Pulmonary artery endothelial cell (primary cell): ENCODE measurements at places on chromosomes 13 and 19.

DNA sequence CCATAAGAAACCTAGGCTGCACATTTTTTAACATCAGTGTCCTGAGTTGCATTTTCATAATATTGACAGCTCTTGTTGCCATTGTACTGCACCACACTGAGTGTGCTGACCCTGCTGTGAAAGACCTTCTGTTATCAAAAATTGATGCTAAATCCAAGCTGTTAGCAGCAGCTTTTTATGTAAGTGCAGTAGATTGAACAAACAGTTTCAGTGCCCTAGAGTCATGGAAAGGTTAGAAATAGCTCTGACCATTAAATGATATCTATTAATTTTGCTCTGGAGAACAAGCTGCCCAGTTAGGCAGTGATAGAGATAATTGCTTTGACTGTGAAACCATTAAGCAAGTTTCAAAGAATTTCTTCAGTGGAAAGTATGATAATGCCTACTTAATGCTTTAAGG is 1289.2 kb upstream of the PCDH20 start:
- DNase-seq = no peak

DNA sequence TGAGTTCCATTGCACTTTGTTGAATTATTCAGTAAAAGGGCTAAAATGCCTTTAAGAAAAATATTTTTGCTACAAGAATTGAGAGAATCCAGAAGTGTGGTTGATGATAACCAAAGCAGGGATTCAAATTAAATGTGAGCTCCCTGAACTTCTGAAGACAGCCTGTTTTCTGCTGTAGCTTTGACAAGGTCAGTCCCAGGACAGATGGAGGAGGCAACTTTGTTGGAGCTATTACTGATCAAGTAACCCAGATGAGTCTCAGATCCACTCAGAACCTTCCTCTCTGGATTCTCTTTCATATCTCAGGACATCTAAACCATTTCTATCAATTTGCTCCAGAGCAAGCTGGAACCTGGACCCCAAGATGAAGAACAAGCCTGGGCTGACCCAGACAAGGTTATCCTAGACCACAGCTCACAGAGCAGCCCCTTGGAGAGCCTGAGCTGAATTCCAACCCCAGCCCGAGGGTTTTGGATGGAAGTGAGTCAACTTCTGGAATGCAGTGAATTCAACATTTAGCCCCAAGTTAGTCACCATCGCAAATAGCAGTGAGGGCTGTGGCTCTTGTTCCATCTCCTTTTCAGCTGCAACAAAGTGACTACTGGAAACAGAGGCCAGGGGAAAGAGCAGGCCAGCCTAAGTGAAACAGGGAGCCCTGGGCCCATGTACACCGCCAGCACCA is 137.8 kb upstream of the TSC22D1 start:
- peak; percentile 77 for DNase-seq

DNA sequence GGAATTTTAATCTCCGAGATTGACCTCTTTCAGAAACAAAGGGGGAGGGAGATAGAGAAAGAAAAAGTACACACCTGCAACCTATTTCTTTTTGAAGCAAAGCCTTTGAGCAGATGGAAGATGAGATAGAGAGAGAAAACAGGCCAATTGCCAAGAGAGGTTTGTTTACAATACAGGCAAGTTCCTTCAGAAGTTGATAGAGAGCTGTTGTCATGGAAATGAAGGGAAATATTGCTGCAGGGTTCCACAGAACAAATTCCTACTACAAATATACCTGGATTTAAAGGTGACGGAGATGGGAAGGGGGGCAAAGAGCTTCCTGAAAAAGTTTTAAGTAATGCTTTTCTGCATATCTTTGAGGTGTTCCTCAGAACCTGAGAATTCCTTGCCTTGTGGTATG is 388.4 kb downstream of the NDFIP2 start:
- DNase-seq = peak; percentile 40

- DNase-seq = no peak
Observed at GRCh38 chr19:50333737-50334617, 4.8 kb upstream of the KCNC3 start.

- no peak for DNase-seq
Observed at GRCh38 chr19:45820413-45821102, 5.5 kb upstream of the RSPH6A start.

- DNase-seq = no peak
Observed at GRCh38 chr19:29539131-29539530, 13.3 kb downstream of the VSTM2B start.

DNA sequence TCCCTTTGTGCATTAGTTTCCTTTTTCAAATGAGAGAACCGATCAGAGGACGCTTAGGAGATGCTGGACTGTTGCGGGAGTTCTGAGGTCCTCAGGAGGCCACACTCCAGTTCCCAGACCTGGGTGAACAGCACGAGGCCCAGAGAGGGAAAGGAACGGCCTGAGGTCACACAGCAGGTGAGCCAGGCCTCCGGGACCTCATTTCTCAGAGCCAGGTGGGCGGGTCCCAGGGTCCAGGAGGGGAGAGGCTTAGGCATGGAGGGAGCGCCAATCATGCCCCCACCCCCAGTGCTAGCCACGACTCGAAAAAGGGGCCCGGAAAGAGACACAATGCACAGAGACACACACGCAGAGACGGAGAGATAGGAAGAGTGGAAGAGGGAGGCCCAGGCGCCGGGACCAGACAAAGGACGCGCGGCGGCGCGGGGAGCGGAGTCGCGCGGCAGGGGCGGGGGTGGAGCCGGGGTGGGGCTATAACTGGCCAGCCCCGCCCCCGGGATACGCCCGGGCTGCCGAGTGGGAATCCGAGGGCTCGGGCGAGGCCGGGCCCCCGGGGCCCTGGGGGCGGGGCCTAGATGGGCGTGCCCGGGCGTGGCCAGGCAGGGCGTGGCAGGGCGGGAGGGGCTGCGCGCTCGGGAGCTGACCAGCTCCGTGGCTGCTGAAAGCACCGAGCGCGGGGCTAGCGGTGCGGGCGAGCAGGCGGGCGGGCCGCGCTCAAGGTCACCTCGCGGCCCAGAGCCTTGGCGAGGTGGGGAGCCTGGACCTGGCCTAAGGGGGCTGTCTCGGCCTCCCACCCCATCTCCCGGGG is 1.6 kb downstream of the ELAVL3 start:
- no peak for DNase-seq

- DNase-seq = no peak
Observed at GRCh38 chr13:83752141-83752540, 130.1 kb downstream of the SLITRK1 start.

DNA sequence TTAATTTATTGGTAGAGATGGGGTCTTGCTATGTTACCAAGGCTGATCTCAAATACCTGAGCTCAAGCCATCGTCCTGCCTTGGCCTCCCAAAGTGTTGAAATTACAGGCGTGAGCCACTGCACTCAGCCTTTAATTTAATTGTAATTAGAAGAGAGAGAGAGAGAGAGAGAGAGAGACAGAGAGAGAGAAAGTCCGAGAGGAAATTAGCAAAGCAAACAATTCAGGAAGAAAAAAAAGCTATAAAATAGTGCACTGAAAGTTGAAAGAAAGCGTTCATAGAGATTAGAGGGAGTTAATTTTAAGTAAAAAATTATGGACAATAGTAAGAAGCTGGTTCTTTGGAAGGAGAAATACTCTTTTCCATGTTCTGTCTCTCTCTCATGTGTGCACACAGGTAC is 7.0 kb downstream of the GPR32 start:
- DNase-seq = no peak

DNA sequence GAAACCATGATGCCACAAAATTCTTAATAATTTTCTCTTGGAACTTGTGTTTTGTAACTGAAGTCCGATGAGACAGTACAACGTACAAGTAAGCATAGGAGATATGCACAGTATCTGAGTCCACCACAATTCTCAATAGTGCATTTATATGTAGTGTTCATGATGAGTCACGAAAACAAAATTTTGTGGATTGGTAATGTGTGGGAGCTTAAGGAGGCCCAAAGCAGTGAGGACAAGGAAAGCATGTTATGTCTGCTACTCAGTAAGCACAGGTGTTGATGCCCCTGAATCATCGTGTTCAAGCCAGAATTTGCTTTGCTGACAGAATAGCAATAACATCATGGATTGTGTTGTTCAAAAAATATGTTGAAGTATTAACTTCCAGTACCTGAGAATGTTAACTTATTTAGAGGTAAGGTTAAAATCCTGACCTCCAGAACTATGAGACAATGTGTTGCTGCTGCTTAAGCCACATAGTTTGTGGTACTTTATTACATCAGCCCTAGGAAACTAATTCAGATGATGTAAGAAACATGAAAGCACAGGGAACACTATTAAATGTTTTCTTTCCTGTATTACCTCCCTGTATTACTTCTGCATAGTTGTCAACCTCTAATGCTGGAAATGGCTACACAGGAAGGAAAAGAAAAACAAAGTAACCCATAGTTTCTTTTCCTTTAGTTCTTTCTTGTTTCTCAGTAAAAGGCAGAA is 201.3 kb downstream of the SLITRK6 start:
- no peak for DNase-seq

GRCh38 chr19:14093117-14093823 is 2.7 kb upstream of the SAMD1 start:
- no peak for DNase-seq

- DNase-seq = no peak
Observed at GRCh38 chr13:23182142-23182541, 1.4 kb downstream of the SGCG start.

- no peak for DNase-seq
Observed at GRCh38 chr13:33016414-33017322, at the start of gene KL. KL (plus strand) TSS chr13:33016423; CDS start chr13:33016441, 18 bp downstream.

GRCh38 chr13:95176611-95177259 is 124.5 kb downstream of the ABCC4 start:
- DNase-seq = peak; percentile 33

GRCh38 chr13:109906976-109907375 is 120.6 kb upstream of the IRS2 start:
- no peak for DNase-seq

DNA sequence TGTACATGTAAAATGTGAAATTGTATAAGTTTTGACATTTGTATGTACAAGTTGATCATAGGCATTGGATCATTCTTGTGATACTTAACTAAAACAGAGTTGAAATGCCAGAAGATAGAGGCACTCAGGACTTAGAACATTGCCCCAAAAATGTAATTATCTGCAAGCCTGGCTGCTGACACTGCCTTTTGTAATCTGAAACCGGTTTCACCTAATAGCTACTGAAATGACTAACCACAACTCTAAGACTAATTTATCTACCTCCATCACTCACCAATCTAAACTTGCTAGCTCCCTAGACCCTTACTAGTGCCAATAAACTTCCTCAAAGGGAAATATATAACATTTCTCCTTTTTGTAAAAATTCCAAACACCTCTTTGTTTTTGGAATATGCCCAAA is 2596.2 kb downstream of the PCDH9 start:
- DNase-seq = no peak

DNA sequence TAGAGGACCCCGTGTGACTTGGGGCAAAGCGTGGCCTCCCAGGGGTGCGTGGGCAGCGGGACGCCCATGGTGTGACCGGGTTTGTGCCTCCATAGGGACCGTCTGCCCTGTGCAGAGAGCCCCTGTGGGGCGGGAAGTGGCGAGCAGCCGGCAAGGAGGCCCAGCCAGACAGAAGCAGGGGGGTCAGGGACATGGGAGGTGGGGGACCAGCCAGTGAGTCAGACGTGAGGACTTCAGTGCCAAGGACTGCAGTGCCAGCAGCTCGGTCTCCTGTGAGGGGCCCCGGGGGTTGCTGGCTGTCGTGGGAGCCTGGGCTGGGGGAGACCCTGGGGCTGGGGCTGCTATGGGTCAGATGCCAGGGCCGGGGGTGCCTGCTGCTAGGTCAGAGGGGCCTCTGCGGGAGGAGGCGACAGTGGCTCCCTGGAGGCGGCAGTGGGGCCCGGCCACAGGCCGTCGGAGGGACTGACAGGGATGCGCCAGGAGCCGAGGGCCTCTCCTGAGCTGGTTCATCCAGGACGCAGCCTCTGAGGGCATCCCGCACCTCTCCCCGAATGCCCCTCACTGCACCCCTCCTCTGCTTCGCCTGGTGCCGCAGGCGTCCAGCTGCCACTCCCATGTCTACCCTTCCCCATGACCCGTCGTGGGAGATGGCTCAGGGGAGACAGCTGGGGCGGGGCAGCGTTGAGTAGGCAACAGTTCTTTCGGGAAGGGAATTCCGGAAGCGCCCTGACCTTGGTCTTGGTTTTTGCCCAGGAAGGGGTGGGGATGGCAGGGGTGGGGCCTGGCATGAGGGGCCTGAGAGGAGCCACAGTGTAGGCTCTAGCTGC is 80.0 kb downstream of the KDM4B start:
- peak; percentile 29 for DNase-seq

- no peak for DNase-seq
Observed at GRCh38 chr19:16429759-16430091, 42.0 kb downstream of the EPS15L1 start.

GRCh38 chr19:31513841-31514240 is 164.6 kb upstream of the TSHZ3 start:
- DNase-seq = no peak

DNA sequence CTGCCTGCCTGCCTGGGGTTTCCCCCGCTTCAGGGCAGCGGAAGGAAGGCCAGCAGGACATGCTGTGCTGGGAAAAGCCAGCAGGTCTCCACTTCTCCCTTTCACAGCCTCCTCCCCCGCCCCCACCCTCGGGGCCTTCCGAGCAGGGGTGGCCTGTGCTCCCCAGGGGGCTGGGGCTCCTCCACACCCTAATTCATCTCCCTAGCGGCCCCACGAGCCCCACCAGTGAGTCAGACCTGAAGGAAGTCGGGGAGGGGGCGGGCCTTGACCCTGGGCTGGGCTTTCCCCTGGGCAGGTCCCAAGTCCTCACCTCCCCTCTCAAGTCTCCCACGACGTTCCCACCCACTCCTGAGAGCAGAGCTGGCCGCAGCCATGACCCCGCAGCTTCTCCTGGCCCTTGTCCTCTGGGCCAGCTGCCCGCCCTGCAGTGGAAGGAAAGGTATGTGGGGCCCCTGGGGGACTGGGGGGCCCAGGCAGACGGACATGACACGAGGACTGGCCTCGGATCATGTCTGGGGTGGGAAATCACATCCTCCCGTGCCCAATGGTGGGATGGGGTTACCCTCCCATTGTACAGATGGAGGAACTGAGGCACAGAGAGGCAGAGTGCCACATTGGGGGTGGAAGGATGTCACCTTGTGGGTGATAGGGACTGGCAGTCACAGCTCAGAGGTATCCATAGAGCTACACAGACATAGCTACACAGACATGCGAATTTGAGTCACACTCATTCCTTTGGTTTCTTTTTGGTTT is at the start of gene EBI3:
Gene EBI3 (plus strand): TSS at position 345 of the 753 bp plus-strand sequence. CDS start 28 bp downstream, at position 373.
- DNase-seq = no peak
